Stimulated activated CD4-positive, alpha-beta T cell treated with anti-CD3 and anti-CD28 coated beads, Interleukin-15, amount 100 ng/mL, for 1 hour (primary cell): ENCODE measurements at places on chromosomes 6 and 20.
A peak's percentile ranks its signal among the peaks of the same experiment; 100 is the strongest.

DNA sequence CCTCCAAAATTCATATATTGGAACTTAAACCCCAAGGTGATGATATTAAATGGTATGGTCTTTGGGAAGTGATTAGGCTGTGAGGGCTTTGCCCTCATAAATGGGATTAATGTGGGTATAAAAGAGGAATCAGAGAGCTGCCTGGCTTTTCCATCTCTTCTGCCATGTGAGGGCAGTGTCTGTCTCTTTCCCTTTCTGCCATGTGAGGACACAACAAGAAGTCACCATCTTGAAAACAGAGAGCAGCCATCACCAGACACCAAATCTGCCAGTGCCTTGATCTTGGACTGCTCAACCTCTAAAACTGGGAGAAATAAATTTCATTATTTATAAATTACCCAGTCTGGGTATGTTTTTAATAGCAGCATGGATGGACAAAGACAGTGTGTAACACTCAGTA is 263.0 kb downstream of the PAX1 start:
- DNase-seq = no peak

- DNase-seq = no peak
These were observed 244.5 kb downstream of the TPBG start for GRCh38 chr6:82607998-82608725.

- DNase-seq = no peak
These were observed 21.0 kb downstream of the PPARD start for GRCh38 chr6:35363293-35363750.

- no peak for DNase-seq
These were observed 7.0 kb downstream of the CEP250 start for GRCh38 chr20:35462351-35462750.

GRCh38 chr20:58888521-58889333 is 36.2 kb downstream of the GNAS start:
- peak; percentile 70 for DNase-seq

DNA sequence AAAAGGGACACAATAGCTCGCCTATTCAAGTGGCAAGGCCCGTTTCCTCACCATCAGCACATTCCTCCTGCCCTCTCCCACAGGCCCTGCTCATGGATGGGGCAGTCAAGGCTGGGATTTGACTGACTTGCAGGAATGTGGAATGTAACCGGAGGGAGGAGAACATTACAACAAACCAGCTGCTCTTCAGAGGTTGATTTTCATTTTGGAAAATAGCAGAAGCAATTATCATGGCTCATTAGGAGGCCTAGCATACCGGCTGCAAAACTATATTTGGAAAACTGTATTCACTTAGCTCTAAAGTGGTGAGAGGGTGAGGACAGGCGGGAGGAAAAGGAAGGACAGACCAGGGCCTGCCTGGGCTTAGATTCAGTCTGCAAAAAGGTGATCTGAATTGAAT is 283.7 kb downstream of the CD83 start:
- DNase-seq = no peak

DNA sequence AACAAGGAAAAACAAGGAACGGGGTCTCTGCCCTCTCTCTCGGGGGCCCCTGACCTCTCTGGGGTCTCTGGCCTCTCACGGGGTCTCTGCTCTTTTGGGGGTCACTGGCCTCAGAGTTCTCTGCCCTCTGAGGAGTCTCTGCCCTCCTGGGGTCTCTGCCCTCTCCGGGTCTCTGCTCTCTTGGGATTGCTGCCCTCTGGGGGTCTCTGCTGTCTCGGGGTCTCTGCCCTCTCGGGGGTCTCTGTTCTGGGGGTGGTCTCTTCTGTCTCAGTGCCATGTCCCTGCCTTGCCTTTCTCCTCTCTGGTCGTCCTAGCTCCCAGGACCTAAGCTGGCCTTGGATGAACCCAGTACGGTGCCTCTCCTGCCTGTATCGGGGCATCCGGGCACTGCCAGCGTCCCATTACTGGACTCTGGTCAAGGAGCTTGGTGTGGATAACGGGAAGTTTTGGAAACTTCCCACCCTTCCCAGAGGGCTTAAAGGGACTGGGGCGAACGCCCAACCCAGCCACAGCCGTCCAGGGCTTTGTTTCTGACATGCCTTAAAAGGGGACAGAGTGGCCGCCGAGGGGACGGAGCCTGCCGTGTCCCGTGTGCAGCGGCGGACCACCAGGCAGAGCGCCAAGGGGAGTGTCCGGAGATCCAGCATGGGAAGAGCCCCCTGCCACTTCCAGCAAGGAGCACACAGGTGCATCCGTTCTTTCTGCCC is 24.7 kb upstream of the MRGBP start:
- DNase-seq = no peak

GRCh38 chr20:18225632-18226031 is 62.7 kb upstream of the ZNF133 start:
- no peak for DNase-seq

- no peak for DNase-seq
These were observed 614.6 kb downstream of the DHX35 start for GRCh38 chr20:39576771-39577170.

DNA sequence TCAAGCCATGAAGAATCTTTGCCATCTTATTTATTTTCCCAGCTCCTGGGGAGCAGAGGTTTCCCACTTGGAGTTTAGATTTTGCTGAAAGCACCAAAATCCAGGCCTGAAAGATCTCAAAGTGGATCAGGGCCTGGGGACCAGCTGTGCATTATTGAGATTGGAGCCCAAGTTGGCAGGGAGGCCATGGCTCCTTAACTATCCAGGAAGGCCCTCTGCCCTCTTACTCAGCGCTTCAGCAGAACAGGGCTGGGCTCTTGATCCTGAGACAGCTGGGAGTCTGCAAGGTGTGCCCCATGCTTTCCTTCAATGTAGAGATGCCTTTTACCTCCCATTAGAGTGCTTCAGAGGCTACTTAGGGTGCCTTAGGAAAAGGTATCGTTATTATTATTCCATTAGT is 24.6 kb downstream of the FOXO3 start:
- no peak for DNase-seq

GRCh38 chr6:84860920-84861319 is 96.5 kb upstream of the TBX18 start:
- DNase-seq = no peak

- DNase-seq = no peak
These were observed 377.3 kb downstream of the TAF4 start for GRCh38 chr20:61688411-61688810.

- DNase-seq = no peak
These were observed 9.1 kb downstream of the CST5 start for GRCh38 chr20:23870461-23870860.

DNA sequence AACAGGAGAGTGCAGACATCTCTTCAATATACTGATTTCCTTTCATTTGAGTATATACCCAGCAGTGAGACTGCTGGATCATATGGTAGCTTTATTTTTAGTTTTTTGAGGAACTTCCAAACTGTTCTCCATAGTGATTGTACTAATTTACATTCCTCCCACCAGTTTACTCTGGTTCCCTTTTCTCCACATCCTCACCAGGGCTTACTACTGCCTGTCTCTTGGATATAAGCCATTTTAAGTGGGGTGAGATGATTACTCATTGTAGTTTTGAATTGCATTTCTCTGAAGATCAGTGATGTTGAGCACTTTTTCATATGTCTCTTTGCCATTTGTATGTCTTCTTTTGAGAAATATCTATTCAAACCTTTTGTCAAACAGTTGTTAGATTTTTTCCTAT is 64.9 kb upstream of the HMGCLL1 start:
- no peak for DNase-seq

- DNase-seq = no peak
These were observed 1.4 kb upstream of the HECA start for GRCh38 chr6:139133262-139134063.

DNA sequence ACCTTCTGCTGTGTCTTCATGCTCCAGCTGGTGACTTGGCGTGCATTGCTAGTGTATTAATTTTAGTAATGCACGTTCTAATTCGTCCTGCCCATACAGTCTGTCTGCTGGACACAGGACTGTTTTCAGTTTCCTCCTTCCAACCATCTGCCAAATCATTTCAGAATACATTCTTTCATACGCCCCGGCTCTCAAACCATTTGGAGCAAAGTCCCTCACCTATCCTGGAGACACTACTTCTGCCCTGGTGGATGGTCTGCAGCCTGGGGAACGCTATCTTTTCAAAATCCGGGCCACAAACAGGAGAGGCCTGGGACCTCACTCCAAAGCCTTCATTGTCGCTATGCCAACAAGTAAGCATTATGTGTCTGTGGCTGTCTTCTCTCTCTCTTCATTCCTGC is 60.5 kb downstream of the FNDC1 start:
- no peak for DNase-seq

DNA sequence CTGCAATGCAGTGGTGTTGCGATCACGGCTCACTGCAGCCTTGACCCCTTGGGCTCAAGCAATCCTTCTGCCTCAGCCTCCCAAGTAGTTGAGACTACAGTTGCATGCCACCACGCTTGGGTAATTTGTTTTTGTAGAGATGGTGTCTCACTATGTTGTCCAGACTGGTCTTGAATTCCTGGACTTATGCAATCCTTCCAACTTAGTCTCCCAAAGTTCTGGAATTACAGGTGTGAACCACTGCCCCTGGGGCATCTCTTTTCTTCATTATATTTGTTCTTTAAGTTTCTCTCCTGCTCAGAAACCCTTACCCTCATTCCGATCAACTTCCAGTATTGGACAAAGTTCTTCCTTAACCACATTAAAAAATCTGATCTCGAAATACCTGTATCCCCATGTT is 44.7 kb upstream of the DEK start:
- no peak for DNase-seq

DNA sequence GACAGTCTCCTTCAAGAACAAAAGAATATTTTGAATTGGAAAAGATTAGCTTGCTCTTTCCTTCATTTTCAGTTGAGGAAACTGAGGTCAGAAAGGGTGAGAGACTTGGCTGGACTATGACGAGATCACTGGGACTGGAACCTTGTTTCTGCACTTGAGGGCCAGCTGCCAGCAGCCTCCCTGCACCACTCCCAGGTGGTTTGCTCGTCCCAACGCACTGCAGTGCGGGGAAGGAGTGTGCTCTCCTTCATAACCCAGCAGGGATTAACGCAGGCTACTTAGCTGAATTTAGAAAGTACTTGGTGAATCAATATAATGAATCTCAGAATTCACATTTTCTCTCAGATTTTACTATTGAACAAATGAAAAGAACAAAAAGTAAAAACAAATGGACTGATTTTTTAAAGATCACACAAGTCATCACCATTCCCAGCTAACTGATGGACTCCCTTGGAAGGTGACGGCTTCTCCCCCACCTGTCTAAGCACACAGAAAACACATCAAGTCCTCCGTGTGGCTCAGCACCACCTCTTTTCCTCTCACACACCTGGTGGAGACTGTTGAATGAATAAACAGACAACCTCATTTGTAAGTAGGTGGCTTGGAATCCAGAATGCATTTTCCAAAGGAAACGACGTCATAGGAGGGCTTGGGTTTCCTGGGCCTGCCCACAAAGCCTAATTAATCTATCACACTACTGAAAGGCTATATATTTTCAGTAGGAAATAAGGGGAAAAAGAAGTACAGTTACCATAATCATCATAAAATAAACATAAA is 121.0 kb downstream of the QRSL1 start:
- DNase-seq = no peak

- DNase-seq = no peak
These were observed 69.3 kb upstream of the EYS start for GRCh38 chr6:65776332-65776731.

DNA sequence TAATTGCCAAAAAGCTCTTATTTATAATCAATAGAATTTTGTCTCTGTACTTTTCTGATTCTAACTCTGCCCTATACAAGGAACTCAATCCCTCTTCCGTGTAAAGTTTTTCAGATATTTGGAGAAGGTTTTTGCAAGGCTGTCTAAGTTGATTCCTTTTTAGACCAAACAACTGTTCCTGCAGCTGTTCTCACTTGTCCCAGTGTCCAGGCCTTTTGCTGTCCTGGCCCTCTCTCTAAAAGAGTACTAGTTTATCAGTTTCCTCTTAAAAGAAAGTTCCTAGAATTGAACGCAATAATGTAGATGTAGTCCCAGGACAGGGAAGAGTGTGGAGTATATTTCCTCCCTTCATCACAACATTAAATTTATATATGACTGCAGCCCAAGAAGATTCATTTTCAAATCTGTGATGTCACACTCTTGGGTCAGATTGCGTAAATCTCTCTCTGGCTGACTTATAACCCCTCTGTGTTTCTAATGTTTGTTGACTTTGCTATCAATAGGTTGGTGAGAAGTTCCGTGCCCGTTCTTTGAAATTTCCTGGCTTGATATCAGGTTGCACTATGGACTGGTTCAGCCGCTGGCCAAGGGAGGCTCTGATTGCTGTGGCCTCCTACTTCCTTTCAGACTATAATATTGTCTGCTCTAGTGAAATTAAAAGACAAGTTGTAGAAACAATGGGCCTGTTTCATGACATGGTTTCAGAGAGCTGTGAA is 139.4 kb upstream of the GLP1R start:
- no peak for DNase-seq

GRCh38 chr6:169647637-169648036 is 54.2 kb downstream of the WDR27 start:
- DNase-seq = no peak

DNA sequence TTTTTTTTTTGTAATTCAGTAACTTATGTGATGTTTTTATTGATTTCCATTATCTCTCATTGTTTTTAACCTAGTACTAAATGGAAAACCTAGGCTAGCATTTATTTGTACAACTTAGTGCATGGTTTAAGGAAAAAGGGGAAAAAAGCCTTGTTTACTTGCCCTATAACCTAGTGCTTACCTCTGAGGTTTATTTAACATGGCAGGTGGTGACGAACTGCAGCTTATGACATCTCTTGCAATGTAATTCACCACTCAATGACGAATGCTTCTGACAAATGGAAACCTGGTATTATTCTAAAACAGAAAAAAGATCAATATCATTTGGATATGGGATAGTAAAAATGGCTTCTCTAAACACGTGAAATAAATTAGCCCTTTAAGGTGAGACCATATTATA is 618.6 kb upstream of the FLRT3 start:
- DNase-seq = no peak

GRCh38 chr6:5302220-5302946 is 41.1 kb downstream of the FARS2 start:
- no peak for DNase-seq

- no peak for DNase-seq
These were observed 163.0 kb downstream of the ARID1B start for GRCh38 chr6:156940221-156940620.

- DNase-seq = no peak
These were observed 79.5 kb downstream of the SESN1 start for GRCh38 chr6:109015176-109015575.

DNA sequence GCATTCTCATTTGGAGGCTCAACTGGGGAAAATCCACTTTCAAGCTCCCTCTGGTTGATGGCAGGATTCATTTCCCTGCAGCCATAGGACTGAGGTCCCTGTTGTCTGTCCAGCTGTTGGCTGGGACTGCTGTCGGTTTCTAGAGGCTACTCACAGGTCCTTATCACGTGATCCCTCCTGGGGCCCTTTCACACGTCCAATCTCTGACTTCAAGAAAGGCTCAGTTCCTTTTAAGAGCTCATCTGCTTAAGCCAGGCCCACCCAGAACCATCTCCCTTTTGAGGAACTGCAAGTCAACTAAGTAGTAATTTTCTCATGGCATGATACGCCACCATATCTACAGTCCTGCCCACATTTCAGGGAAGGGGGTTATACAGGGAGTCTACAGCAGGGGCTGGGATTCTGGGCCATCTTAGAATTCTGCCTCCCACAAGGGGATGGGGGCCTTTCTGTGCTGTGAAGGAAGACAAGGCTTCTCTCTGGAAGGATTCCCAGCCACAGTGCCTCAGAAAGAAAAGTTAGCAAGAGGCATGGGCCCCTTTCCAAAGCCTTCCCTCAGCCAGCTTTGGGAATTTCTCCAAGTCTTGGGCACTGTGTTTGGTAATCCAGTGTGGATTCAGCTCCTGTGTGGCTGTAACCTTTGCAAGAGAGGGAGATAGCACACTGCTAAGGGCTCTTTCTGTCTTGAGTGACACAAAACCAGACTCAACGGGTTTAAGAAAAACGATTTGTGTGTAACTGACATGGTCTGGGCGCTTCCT is 66.4 kb downstream of the CTCFL start:
- no peak for DNase-seq
